ENCODE measurements at places on chromosomes 3 and 15.

DNA sequence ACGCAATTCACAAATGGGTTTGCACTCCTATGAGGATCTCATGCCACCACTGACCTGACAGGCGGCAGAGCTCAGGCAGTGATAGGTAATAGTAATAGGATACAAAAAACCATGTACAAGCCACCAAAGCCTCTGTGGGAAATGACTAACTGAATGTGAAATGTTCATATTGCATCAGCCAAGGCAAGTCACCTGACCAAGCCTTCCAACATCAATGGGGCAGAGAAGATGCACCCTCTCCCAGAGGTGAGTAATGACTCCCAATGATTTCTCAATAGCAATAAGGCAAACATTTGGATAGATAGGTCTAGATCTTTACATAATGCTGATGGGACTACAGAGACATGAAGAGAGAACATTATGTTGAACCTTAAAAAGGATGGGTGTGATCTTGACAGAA lies 14.9 kb downstream of the CNTN3 start:
- no peak for DNase-seq

DNA sequence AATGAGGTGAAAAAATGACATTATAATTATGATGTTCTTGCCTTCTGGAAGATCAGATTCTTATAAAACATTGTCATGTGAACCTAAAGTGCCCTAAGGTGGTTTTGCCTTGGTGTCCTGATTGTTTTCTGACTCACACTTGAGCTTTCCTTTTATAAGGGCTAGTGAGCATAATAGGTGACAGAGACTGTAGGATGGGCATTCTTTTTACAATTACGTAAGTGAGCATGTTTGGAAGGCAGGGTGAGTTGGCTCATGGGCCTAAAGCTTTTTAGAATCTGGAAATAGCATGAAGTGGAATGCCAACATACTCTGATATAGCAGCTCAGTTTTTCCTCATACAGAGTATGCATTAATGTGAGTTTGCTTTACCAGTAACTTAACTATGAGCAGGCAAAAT lies 41.2 kb downstream of the CRYBG3 start:
- no peak for DNase-seq

GRCh38 chr3:126529585-126530170 lies 5.7 kb downstream of the CHST13 start:
- DNase-seq, result no peak

GRCh38 chr3:181457190-181457589 lies 254.5 kb upstream of the SOX2 start:
- no peak for DNase-seq

- no peak for DNase-seq
Observed at GRCh38 chr3:33980252-33980651, 181.8 kb downstream of the PDCD6IP start.

DNA sequence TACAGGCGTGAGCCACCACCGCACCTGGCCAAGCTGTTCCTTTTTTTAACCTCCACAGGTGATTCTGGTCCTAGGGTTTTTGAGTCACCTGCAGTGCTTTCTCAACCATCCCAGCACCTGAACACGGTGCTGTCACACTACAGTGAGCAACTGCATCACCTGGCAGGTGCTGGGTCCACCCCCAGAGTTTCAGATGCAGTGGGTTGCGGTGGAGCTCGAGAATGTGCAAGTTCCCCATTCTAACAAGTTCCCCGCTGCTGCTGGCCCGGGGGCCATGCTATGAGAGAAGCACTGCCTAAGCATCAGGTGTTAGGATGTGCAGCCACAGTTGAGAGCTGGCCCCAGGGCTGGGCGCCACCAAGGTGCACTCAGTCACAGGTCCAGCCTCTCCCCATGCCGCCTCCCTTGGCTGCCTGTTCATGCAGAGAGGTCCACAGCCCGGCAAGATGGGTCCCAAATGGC lies 18.0 kb downstream of the ISG20 start:
- no peak for DNase-seq

DNA sequence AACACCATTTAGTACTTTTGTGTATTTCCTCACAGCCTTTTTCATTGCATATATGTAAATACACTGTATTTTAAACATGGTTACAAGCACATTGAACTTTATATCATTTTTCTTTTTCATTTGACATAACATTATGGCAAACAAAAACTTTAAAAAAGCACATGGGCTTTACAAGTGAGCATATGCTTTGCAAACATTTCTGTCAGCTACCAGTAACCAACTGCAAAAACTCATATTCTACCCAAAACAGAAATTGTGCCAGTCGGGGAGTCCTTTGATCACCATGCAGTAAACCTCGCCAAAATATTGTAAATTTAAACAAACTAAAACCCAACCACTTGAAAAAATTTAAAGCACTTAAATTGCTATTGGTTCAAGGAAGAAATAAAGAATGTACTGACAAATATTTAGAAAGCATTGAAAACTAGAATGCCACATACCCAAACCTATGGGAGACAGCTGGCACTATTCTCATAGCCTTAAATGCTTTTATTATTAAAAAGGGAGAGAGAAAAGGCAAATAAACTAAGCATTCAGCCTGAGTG lies 24.4 kb downstream of the ZNF710 start:
- DNase-seq, result no peak

GRCh38 chr3:195319060-195319459 lies 48.1 kb upstream of the XXYLT1 start:
- DNase-seq, result no peak

GRCh38 chr3:105869861-105870755 lies 1.3 kb upstream of the CBLB start:
- DNase-seq, result no peak

- DNase-seq, result no peak
Observed at GRCh38 chr15:92141607-92142006, 252.1 kb upstream of the ST8SIA2 start.
